Caki2 (cell line): ENCODE measurements at places on chromosomes 13 and 19.

- peak; percentile 83 for DNase-seq
Measured at GRCh38 chr19:58150328-58150921, at the start of gene ZNF329. Gene ZNF329 (minus strand): TSS chr19:58150789. CDS start chr19:58129503, 21,286 bp downstream.

GRCh38 chr19:29620931-29621351 lies 14.9 kb downstream of the POP4 start:
- no peak for DNase-seq

DNA sequence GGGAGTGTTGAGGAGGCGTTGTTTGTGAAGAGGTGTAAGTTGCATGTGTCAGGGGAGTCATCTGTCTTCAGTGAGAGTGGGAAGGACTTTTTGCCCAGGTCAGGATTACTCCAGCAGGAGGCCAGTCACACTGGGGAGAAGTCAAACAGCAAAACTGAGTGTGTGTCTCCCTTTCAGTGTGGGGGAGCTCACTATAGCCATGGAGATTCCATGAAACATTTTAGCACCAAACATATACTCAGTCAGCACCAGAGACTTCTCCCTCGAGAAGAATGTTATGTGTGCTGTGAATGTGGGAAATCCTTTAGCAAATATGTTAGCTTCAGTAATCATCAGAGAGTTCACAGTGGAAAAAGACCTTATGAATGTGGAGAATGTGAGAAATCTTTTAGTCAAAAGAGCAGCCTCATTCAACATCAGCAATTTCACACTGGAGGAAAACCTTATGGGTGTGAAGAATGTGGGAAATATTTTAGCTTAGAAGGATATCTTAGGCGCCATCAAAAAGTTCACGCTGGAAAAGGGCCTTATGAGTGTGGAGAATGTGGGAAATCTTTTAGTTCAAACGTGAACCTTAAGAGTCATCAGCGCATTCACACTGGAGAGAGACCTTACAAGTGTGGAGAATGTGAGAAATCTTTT lies 8.4 kb upstream of the ZNF587 start:
- no peak for DNase-seq

- peak; percentile 98 for DNase-seq
Measured at GRCh38 chr19:57389730-57390598, at the start of gene ZNF548. Gene ZNF548 (plus strand): TSS chr19:57389854. CDS start chr19:57390100, 246 bp downstream.
